ENCODE measurements at places on chromosomes 7 and 10. TPM values are rescaled to one million over a fixed set of nuclear protein-coding genes. Genes with fewer than 3 reads are reported as not detected.

The SMKR1 gene
- total RNA-seq = not detected

The AQP1 gene
- total RNA-seq = 11.9 TPM

The FXYD4 gene
- total RNA-seq = not detected

The NDUFB8 gene
- 162 TPM for total RNA-seq

The CLDN4 gene
- total RNA-seq = 0.86 TPM

The SLC39A12 gene
- total RNA-seq = not detected

The PODXL gene
- 17.3 TPM for total RNA-seq

The PRSS1 gene
- total RNA-seq = not detected

The GPER1 gene
- total RNA-seq = 2.6 TPM

The GSDME gene
- total RNA-seq = 46.4 TPM

The HOXA1 gene
- total RNA-seq = 0.32 TPM

The IGF2BP3 gene
- total RNA-seq = 9.1 TPM

The ZNF503 gene
- 11.9 TPM for total RNA-seq

The KCNH2 gene
- 0.64 TPM for total RNA-seq

The HTR7 gene
- total RNA-seq = 2.3 TPM

The PCGF6 gene
- 10.4 TPM for total RNA-seq

The ADD3 gene
- total RNA-seq = 68.3 TPM

The MRPS33 gene
- 20.7 TPM for total RNA-seq

The ADK gene
- 57.9 TPM for total RNA-seq

The CALCR gene
- total RNA-seq = under 0.01 TPM

The SMURF1 gene
- 28.7 TPM for total RNA-seq

The EBF3 gene
- 6.0 TPM for total RNA-seq

The KMT2E gene
- 110 TPM for total RNA-seq
